ENCODE measurements at places on chromosomes 6 and 20.

DNA sequence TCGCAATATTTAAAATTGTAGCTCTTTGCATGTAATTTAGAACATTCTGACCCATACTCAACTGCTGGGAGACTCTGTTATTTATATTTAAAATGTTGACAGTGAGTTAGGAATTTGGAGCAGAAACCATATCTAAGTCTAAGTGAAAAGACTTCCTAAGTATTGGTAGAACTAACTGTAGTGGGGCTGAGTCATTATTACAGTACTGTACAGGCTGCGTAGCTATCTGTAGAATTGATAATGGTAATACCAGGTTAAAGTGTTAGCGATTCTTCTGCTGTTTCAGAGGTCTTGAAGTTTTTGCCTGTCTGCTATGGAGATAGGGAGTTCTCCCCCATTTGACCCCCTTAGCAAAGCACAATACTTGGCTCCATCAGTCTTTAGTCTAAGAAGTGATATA, 3.6 kb downstream of the TOP1 start:
- no peak for DNase-seq

- no peak for DNase-seq
Observed at GRCh38 chr6:439641-440167, 48.2 kb downstream of the IRF4 start.

DNA sequence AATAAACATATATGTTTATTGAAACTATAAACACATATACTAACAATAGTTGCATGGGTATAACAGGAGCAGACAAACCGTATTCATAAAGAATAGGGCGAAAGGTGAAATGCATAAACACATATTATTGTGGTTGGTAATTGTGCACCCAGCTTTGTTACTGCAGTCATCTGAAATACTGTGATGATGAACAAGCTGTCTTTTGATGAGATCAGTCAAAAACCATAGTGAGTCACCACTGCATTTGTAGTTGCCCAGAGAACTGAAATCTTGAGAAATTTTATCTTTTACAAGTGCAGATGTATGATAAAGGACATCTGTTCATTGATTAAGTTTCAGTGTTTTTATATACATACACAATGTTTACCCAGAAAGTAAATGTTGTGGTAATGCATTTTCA, 133.7 kb downstream of the MYO6 start:
- DNase-seq = no peak

- no peak for DNase-seq
Observed at GRCh38 chr6:18047406-18047805, 60.0 kb upstream of the KIF13A start.
